Inflammatory macrophage treated with lipopolysaccharide for 4 hours (primary cell): ENCODE measurements at places on chromosomes 2 and 18.

DNA sequence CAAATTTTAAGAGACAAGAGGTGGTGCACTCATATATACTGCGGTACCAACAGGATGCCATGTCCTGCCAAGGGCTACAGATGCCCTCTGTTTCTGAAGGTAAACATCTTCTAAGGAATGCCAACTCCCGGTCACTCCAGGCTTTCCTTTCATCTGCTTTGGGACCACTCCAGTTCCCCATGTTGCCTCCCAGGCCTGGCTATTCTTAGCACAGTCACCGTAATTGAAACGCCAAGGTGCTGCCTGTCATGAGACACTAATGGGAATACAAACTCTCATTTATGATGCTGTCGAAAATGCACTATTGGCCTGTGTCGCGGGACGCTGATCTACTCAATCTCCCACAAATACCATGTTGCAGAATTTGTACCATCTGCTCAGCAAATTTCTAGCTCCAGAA lies 79.6 kb downstream of the KLF7 start:
- no peak for DNase-seq

DNA sequence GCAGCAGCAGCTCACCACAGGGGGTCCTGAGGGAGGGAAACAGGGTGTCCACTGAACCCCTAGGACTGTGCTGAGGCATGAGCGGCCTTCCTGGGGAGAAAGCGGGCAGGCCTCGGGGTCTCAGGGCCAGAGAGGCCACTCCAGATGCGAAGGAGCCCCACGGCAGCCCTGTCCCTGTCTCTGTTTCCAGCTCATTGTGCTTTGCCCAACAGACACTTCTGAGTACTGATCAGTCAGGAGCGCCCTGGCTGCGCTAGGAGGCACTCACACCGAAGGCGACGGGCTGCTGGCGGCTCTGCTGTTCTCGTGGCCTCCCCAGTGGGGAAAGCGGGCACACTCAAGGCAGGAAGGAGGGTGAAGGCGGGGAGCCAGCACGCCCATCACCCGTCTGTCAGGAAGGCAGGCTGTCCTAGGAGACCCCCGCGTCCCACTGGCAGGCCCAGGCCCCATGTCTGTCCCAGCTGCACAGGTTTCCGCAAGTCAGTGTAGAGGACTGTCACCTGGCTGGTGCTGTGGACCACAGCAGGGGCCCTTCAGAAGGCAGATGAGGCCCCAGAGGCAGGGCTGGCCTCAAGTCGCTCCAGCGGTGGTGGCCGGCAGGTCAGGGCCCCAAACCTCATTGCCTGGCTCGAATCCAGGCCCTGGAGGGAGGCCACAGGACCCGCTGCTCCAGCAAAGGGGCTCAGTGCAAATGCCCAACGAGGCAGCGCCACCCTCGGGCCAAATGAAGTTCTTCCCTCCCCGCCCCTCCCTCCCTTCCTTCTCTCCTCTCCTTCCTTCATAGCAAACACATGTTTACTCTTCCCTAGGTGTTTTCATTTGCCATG lies 6.8 kb downstream of the ESPNL start:
- DNase-seq: no peak

- DNase-seq: no peak
These were observed 37.9 kb downstream of the CCDC150 start for GRCh38 chr2:196677404-196677803.

DNA sequence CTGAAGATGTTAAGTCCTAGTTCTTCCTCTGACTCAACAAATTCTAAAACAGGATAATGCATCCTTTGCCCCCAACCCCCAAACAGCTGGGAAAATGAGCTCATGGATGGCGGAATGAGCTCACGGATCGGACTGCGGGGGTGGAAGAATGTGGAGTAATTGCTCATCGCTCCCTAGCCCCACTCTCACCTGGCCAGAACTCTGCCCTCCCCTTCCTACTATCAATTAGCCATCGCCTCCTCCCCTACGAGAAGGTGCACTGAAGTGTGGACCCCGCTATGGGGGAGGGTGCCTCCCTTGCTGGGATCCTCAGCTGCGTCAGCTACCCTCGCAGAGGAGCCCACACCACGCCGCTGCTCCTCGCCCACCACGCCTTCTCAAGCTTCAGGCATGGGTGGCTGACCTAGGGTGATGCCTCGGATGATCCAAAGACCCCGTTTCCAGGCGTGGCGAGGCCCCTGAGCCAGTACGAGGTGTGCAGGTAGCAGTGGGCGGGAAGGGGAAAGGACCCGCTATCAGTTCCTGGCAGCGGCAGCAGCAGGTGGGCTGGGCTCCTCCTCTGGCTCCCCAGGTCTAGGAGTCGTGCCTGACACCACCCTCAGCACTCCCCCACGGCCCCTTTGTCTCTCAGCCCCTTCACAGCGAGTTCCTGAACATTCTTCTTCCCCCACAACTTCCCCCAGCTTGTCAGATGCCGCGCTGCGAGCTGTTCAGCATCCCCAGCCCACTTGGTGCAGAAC lies 82.1 kb upstream of the POMC start:
- DNase-seq: no peak

- no peak for DNase-seq
These were observed 7.0 kb upstream of the ERFE start for GRCh38 chr2:238151628-238152235.
